ENCODE measurements at places on chromosomes 6 and 20. TPM values are rescaled to one million over a fixed set of nuclear protein-coding genes. Genes with fewer than 3 reads are reported as not detected.
A peak's percentile ranks its signal among the peaks of the same experiment; 100 is the strongest.

- DNase-seq, result no peak
Measured at GRCh38 chr6:10426781-10427279, 12.0 kb upstream of the TFAP2A start.

Gene TBP
- total RNA-seq, result 36.9 TPM

GRCh38 chr20:24684421-24684871 is 215.0 kb downstream of the SYNDIG1 start:
- no peak for DNase-seq

GRCh38 chr20:63495741-63496595 is 2.9 kb downstream of the EEF1A2 start:
- DNase-seq, result peak; percentile 46

Gene PRPH2
- 0.27 TPM for total RNA-seq

DNA sequence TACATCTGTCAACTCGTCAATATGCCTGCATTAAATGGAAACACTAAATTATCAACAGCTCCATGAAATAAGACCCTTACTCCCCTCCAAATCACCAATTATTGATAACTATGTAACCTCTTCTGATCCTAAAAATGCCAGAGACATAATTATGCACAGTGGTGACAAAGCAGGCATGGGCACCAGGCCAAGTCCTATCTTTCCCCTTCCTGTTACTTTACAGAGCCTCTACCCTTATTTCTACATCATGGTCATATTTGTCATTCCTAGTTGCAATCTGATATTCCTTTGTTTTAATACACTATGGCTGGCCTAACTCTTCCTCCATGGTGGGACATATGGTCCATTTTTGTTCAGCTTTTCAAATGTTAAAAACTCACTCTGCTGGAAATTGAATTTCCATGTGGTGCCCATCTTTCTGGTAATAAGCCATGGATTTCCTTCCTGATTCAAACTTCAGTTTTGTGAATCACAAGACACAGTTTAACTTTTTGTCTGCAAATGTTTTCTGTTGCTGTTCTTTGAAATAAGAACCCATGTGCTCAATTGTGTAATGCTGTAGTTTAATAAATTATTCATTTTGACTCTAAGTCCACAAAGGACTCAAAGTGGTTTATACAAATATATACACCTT is 41.8 kb upstream of the ARFGEF2 start:
- no peak for DNase-seq

GRCh38 chr6:156053626-156054025 is 598.0 kb upstream of the NOX3 start:
- DNase-seq, result no peak

Gene CST1
- total RNA-seq, result 8.3 TPM

- no peak for DNase-seq
Measured at GRCh38 chr20:63635431-63636141, 8.7 kb upstream of the GMEB2 start.

GRCh38 chr20:5067877-5068645 is 51.7 kb downstream of the PCNA start:
- DNase-seq, result no peak

DNA sequence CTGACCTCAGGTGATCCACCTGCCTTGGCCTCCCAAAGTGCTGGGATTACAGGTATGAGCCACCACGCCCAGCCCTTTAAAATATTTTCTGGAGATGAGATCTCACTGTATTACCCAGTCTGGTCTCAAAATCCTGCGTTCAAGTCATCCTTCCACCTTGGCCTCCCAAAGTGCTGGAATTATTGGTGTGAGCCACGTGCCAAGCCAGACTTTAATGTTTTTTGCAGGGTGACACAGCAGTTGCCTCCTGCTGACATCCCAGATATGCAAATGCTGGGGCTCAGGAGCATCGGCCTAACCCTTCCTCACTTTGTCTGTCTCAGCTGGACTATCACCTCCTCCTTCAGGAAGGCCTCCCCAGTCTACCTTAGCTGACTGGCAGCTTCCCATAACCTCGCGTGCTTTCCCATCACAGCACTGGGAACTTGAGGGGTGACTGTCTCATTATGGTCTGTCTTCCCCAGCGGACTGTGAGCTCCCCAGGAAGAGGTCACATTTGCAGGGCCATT is 14.3 kb upstream of the ID1 start:
- DNase-seq, result no peak

- DNase-seq, result no peak
Measured at GRCh38 chr6:21678990-21679389, 85.4 kb downstream of the SOX4 start.

Gene NMBR
- total RNA-seq, result not detected

DNA sequence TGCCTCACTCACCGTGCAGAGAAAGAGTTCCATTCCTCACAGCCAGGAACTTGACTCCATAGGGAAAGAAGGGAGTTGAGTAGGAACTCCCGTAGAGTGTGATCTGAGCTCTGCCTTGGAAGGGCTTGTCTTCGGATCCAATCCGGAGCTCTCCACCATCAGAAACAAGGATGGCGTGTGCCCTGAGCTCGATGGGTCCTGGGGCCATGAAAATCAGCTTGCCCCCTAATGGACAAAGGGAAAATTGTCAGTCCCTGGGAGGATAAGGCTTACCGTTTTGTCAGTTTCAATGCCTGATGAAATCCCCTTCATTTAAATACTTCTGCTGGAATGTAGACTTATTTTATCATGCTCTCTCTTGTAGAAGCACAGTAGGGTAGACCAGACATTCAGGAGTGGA is 153.3 kb downstream of the PKHD1 start:
- DNase-seq, result no peak

- no peak for DNase-seq
Measured at GRCh38 chr20:62481425-62482145, 5.8 kb upstream of the GATA5 start.

GRCh38 chr20:3716195-3716834 is 3.9 kb upstream of the SIGLEC1 start:
- DNase-seq, result no peak

DNA sequence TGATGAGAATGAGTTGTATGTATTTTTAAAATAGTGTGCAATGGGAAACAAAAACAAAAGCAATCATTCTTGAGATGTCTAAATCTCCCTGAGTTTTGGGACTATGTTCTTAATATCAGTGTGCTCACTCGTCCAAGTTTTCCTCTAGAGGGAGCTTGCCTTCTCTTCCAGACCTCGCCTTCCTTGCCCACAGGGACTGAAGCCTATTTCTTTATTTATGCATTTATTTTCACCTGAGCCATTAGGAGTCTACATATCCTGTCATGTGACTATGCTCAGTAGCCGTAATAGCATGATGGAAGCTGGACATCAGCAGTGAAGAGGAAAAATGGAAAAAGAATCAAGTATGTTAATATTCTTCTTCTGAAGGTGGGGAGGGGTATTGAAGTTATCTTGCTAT is 131.2 kb downstream of the SH3BGRL2 start:
- DNase-seq, result no peak

DNA sequence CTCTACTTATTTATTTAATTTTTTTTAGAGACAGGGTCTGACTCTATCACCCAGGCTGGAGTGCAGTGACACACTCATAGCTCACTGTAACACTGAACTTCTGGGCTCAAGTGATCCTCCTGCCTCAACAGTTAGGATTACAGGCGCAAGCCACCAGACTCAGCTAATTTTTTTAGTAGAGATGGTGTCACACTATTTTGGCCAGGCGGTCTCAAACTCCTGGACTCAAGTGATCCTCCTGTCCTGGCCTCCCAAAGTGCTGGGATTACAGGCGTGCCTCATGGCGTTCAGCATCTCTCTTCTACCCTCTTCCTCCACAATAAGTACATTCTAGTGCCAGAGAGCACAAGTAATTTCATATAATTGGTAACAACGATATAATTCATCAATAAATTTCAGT is 5.5 kb downstream of the SSR1 start:
- no peak for DNase-seq

GRCh38 chr6:166624275-166624674 is 2.8 kb downstream of the RPS6KA2 start:
- DNase-seq, result peak; percentile 44

DNA sequence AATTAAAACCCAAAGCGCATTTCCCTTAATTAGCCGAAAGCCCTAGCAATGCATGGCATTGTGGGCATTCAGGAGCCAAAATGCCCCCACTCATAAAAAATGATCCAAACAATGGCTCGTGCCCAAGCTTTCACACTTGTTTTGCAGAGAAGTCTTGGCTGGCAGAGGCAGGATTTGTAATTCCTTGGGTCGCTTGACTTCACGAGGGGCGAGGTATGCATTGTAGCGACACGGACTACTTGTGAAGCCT is 613 bp upstream of the SASH1 start:
- no peak for DNase-seq

Gene PLAGL2
- 17.4 TPM for total RNA-seq

Data from prostate gland (tissue), 2 donors.